ENCODE measurements at places on chromosomes 6 and 20.

GRCh38 chr6:161000632-161001031 lies 9.1 kb downstream of the MAP3K4 start:
- no peak for DNase-seq

GRCh38 chr6:155100087-155100486 lies 105.0 kb downstream of the TIAM2 start:
- DNase-seq: no peak

DNA sequence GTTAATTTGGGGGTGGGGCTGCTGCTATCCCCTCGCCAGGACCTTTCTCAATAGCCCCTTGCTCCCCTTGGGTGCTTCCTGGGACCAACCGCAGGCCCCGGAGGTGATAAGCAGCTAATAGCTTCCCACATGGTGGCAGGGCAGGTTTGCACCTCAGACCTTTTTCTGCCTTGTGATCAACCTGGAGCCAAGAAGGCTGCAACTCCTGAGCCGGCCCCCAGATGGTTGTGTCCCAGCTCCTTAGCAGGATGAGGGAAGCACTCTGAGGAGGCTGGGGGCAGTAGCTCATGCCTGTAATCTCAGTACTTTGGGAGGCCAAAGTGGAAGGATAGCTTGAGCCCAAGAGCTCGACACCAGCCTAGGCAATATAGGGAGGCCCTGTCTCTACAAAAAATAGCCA lies 85.5 kb downstream of the BMP7 start:
- DNase-seq: no peak

DNA sequence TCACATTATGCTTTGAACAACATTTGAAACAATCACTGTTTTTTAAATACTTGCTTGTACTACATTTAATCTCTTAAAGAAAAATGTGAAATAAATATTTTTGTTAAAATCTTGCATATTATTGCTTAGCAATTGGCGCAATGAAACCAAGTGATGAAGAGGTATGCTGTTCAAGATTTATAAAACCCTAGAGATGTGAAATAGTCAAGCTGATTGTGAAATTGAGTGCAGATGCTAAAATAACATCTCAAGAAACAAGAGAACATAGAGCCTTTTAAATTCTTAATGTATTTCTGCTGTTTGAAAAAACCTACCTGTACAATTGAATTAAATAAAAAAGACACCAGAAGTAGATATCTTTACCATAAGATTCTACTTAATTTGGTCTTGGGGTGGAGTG lies 179.2 kb upstream of the MCHR2 start:
- no peak for DNase-seq

GRCh38 chr6:150547502-150548222 lies 52.0 kb upstream of the PLEKHG1 start:
- DNase-seq: no peak

- no peak for DNase-seq
Observed at GRCh38 chr6:159105716-159106115, 60.9 kb upstream of the TAGAP start.

- no peak for DNase-seq
Observed at GRCh38 chr6:46642928-46643751, 9.5 kb downstream of the CYP39A1 start.

DNA sequence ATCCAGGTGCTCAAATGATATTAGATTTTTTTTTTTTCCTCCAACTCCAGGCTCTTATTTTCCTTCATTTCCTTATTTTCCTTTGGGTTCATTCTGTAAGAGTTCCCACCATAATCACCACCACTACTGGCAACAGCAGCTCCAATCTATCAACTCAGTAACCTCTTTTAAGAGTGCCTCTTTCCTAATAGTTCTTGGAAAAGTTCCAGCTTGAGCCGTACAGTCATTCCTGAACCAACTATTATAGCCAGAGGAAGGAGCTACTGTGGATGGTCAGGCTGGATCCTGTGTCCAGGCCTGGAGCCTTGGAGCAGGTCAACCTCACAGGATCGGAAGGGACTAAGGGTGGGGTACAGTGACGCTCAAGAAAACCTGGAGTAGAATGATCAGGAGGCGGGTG lies 4.2 kb upstream of the ANGPT4 start:
- no peak for DNase-seq

GRCh38 chr6:140078561-140079125 lies 704.2 kb upstream of the CITED2 start:
- no peak for DNase-seq

DNA sequence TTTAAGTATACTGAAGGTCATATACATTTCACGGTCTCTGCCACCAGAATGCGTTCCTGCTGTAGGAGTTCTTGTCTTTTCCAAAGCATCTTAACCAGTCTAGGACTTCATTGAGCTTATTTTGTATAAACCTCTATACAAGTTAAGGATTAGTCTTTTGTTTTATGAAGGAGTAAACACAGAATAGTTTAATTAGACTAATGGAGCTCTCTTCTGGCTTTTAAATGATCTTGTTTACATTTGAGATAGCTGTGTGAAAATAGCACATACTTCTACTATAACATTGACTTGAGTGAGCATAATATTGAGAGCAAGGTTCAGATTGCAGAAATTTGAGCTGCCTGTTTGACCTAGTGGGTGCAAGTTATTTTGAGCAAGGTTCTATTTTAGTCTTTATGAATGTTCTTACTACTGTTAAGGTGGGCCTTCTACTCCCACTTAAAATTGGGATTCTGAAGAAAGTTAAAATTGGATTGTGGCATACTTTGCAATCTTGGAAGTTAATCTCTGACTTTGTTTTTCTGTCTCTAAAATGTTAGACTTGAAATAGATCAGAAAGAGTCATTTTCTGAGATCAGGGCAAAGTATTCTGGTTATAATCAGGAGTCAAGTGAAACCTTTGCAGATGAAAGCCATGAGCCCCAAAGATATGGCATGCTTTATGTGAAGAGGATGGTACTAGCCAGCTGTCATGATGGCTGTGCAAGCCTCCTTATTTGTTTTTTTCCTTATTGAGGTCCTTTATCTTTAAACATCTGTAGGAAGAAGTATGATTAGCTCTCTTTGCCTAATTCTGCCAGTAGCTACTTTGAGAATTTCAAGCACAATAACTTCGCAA lies 41.8 kb downstream of the RPRD1B start:
- DNase-seq: no peak

DNA sequence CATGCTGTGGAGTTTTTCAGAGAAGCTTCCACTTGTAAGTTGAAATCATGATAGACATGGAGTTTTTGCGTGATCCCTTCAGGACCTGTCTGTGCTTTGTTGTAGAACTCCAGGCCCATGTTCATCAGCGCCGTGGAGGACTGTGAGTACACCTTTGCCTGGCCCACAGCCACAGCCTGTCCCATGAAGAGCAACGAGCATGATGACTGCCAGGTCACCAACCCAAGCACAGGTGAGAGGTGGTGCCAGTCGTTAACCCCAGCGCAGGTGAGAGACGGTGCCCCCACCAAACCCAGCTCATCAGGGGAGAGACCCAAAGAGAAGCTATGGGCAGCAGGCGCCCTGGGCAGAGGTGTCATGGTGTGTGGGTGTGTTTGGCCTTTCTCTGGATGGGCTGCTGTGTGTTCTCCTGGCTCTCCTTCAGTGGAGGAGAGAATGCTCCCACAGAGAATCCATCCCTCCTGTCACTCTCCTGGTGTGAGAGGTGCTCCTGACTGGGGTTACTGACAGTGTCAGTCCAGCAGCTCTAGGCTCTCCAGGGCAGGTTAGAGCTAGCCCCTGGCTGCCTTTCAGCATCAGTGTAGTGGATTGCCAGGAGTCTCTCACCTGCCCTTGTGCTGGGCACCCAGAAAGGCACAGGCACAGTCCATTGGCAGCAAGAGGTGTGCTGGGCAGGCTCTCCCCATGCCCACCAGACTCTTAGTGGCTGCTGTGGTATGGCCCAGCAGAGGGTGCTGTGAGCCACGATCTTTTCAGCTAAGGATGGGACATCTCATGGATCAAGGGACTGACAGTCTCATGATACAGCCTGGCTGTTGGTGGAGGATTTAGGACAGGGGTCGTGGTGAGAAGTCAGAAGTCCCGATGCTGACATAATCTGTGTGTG lies 49.6 kb upstream of the SLC22A1 start:
- DNase-seq: no peak

DNA sequence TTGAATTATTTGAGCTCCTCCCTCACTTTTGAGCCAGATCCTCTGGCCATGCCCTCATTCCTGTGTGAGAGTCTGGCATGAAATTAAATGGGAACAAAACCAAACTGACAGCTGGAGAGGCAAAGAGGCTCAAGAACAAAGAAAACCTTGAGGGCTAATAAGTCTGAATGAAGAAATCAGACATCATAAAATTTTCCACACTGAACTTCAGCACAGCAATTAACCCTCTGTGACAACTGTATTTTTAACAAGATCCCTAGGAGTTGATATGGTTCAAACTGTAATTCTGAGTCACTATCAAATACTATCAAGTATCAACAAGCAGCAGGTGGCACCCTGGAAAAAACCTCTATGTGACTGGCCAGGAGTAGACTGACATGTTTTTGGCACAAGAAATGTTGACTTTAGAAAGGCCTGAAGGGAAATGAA lies 109.4 kb upstream of the EMILIN3 start:
- no peak for DNase-seq

GRCh38 chr6:144415835-144416237 lies 130.7 kb downstream of the UTRN start:
- no peak for DNase-seq

GRCh38 chr6:104613416-104614001 lies 246.2 kb downstream of the HACE1 start:
- no peak for DNase-seq

DNA sequence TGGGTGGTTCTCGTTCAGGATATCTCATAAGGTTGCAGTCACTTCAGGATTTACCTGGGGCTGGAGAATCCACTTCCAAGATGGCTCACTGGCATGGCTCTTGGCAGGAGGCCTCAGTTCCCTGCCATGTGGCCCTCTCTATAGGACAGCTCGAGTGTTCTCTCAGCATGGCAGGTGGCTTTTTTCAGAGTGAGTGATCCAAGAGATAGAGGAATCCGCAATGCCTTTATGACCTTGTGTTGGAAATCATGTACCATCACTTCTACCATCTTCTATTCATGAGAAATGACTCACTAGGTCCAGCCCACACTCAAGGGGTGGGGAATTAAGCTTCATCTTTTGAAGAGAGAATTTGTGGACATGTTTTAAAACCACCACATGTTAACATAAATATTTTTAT lies 37.8 kb downstream of the PPP1R16B start:
- DNase-seq: no peak

DNA sequence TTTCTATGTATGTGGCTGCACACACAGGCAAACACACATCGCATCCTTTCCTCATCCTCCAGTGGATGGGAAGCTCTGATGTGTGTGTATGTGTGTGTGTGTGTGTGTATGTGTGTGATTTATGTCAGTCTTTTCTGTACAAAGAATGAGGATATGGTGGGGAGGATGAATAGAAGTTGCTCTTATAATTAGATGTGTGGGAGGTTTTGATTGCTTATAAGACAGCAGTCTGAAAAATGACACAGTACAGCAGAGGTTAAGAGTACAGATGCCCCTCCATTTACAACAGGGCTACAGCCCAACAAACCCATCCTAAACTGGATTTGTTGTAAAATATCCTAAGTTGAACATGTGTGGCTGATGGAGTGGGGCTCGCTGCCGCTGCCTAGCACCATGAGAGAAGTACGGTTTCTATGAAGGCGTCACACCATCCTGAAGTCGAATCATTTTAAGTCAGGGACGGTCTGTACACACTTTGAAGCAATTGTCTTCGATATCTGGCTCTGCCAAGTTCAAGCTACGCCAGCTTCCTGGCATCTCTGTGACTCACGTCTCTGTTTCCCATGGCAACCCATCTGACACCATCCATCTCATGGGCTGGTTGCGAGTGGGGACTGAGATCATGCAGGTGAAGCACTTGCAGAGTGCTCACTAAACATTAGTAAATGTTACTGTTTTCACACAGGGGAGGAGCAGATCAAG lies 252.6 kb downstream of the MYLK4 start:
- no peak for DNase-seq

DNA sequence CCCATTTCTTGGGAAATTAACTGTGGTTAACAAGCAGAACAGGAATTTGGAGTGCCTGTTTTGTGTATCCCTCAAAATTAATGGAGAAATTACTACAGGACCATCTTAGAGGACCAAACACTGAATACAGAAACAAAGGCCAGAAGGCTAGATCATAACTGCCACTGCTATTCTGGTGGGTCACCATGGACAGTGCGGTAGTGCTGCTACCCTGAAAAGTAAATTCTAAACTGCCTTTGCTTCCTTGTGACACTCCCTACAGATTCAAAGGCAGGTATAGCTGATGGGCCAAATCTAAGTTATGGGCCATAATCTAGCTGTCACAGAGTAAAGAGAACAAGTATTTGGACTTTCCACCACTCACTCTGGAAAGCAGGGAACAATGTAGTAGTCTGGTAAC lies 575.8 kb upstream of the ADGRB3 start:
- DNase-seq: no peak

GRCh38 chr6:125747589-125748405 lies 1.6 kb upstream of the HEY2 start:
- DNase-seq: peak; percentile 45

DNA sequence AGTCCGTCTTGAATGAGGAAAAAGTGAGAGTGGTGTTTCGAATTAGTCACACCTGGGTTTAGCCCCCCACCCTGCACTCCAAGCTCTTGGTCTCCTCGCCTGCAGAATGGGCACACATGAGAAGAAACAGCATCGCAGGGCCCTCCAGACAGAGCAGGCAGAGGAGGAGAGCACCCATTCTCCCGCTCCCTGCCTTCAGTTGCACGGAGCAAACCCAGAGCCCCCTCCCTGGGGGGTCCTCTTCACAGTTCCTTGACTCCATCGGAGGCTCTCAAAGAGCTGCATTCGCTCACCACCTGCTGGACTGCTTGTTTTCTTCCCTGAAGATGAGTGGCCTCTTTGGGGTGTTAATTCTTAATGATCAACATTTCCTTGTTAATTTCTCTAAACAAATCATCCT lies 5.1 kb downstream of the CST7 start:
- DNase-seq: no peak

DNA sequence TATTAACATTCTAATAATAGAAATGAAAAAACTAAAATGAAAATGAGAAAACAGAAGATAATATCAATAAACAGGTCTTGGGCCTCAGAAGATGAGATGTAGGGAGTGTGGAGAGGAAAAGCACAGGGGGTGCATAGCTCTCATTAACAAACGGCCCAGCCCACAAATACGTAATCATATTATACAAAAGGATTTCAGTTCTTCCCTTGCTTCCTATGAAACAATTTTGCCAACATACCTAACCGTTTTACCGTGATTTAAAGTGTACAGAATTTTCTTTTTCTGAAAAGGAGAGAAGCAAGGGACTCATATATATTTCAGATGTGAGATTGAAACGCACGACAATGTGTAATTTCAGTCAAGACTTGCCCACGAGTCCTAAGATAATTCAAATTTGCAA lies 136.0 kb downstream of the HFE start:
- no peak for DNase-seq
